ENCODE measurements at places on chromosomes 13 and 19.

DNA sequence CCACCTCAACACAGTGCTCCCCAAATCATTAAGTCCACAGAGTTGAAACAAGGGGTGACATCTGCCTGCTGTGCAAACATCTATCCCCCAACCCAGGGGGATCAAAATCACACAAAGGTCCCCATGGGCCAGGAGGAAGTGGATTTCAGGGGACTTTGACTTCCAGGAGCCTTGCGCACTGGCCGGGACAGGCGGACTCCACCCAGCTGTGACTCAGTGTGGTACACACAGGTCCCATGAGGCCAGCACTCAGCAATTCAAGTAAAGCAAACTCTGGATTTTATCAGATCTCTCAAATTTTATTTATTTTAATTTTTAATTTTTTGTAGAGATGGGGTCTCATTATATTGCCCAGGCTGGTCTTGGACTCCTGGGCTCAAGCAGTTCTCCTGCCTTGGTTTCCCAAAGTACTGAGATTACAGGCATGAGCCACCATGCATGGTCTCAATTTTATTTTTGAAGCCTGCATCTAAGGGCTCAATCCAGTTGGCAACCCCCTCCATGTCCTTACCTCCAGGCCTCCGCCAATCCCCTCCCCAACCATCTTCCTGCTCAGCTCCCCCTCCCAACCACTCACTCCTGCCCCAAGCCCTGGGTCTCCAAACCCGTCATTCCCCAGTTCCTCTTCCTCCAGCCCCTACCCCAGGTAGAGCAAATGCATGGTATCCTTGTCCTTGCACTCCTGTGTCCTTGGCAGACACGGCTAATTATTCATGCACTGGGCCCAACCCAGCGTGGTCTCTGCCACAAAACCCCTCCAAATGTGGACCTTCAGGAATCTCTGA lies 18.2 kb downstream of the ARHGAP33 start:
- DNase-seq, result no peak

GRCh38 chr19:31706131-31706530 lies 356.9 kb upstream of the TSHZ3 start:
- DNase-seq, result no peak

GRCh38 chr19:53552001-53552721 lies 14.2 kb downstream of the ZNF331 start:
- no peak for DNase-seq

DNA sequence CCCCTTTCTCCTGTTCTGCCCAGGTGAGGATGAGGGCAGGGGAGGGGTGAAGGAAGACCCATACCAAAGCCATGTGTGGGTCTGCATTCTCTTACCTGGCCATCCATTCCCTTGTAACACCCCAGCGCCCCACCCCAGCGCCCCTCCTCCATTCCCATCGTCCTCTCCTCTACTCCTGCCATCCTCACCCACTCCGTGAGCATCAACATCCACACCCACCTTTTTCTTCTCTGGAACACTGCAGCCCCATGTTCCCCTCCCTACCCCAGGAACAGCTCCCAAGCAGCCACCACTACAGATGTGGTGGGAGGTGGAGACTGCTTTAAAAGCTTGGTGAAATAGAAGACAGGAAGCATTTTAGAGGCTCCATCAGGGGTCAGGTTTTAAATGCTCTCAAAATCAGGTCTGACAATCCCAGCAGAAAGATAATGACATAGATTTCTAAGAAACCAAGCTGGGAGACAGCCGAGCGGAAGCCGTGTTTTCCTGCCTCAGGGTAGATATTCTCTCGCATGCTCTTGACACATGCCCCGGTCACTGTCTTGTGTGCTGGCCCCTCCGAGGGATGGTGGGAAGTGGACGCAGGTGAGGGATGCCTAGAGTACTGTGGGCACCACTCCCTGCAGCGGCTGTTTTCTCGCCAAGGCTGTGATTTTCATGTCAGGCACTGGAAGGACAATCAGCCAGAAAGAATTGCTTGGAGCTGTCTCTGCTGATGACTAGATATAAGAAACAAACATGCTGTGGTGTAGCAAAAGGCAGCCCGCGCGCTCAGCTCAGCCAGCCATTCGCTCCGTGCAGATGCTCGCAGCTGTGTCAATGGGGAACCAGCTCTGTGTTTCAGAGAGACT lies 9.8 kb downstream of the MEDAG start:
- DNase-seq, result no peak

DNA sequence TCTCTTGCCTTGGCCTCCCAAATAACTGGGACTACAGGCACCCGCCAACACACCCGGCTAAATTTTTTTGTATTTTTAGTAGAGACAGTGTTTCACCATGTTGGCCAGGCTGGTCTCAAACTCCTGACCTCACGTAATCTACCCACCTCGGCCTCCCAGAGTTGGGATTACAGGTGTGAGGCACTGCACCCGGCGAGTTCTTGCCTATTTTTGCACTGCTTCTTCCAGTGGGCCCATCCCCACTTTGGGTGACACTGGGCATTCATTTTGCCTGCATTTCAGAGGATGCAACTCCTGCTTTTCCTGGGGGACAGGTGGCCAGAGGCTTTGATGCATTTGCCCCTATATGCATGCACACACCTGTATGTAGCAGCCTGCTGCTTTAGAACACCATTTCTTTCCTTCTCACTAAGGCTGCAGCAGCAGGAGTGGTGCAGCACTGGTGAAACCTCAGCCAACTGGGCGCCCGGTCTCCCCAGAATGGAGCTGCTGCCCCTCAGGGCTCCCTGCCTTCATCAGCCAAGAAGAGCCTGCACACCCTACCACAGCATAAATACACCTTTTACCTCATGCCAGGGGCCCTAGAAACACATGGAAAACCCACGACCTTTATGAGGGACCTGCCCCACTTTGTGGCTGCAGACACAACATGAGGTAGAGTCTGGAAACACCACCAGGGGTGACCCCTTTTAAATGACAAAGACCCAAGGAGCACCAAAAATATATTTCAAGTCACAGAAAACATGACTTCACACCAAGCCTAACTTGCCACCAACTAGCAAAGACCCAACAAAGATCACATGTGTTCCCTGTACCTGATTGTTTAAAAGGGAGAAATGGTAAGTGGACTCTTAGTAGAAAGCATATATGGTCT lies 36.8 kb upstream of the POP4 start:
- no peak for DNase-seq

GRCh38 chr19:11025445-11025844 lies 63.8 kb upstream of the LDLR start:
- DNase-seq, result no peak

- DNase-seq, result no peak
Observed at GRCh38 chr19:9729162-9729561, 39.4 kb downstream of the ZNF846 start.

DNA sequence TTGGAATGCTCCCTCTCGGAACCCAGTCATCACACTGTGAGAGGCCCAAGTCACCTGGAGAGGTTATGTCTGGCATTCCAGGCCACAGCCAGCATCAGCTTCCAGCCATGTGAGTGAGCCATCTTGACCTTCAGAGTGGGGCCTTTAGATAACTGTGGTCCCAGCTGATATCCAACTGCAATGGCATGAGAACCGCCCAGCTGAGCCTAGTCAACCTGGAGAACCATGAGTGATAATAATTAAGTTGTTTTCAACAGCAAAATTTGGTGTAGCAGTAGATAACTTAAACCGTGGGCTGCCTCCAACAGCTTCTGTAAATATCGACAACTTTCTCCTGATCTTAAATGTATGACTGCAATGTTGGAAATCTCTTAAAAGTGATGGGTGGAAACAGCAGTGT lies 24.6 kb downstream of the DYRK1B start:
- DNase-seq, result no peak

GRCh38 chr13:77222000-77222690 lies 104.7 kb downstream of the MYCBP2 start:
- no peak for DNase-seq

- no peak for DNase-seq
Observed at GRCh38 chr13:101511766-101512165, 59.3 kb downstream of the ITGBL1 start.

DNA sequence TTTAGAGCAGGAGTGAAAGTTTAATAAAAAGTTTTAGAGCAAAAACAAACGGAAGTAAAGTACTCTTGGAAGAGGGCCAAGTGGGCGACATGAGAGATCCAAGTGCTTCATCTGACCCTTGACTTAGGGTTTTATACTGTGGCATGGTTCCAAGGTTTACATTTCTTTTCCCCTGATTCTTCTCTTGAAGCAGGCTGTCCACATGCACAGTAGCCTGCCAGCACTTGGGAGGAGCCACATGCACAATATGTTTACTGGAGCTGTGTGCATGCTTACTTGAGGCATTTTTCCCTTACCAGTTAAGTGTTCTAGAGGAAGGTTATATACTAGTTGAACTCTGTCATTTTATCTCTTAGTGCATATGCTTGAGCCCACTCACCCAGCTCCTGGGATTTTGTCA lies 295.6 kb downstream of the TBC1D4 start:
- no peak for DNase-seq

DNA sequence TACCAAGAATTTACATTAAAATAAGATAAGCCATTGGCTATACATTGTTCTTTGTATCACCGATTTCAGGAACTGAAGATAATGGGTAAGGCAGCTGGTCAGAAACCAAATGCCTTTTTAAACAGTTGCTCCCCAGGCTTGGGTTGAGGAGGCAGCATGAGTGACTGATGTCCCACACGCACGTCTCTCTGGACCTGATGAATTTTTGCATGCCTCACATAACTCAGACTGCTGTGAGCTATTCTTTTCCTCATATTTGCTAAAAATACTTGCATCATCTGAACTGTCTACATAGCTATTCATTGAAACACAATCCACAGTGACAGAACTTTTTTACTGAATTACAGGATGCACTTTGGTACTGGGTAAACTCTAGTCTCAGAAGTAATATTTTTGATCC lies 123.6 kb upstream of the MAB21L1 start:
- no peak for DNase-seq

DNA sequence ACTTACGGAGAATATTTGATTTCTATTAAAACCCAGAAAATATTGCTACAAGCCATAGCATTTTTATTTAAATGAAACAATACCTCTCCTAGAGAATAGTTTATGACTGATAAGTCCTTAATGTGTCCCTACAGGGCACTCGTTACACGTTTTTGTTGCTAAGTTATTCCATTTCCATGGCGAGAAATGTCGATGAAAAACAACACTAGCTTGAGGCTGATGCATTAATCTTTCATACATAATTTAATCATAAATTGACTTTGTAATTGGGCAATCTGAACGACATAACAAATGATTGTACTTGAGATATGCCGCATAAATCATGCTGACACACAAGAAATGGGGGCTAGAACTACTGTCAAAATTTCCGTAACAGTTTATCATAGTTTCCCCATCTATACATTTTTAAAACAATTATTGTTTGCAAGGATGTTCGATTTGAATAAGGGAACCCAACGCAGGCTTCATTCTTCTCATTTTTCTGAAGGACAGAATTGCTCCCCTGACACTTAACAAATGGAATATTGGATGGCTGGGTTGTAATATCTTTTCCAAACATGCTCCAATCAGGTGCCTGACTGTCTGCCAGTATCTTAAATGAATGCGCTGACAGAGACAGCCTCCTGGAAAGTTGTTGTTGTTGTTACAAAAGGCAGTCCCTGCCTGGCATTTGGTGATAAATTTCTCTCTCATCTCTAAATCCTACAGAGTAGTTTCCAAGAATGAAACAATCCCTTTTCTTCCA lies 61.9 kb downstream of the FLT1 start:
- DNase-seq, result no peak

- DNase-seq, result no peak
Observed at GRCh38 chr19:6059988-6060599, 50.2 kb downstream of the RFX2 start.

GRCh38 chr19:16726916-16727315 lies 7.3 kb downstream of the NWD1 start:
- DNase-seq, result no peak

GRCh38 chr19:8821748-8822241 lies 10.3 kb downstream of the ZNF558 start:
- no peak for DNase-seq

GRCh38 chr13:112999414-113000177 lies 30.6 kb downstream of the MCF2L start:
- DNase-seq, result no peak

DNA sequence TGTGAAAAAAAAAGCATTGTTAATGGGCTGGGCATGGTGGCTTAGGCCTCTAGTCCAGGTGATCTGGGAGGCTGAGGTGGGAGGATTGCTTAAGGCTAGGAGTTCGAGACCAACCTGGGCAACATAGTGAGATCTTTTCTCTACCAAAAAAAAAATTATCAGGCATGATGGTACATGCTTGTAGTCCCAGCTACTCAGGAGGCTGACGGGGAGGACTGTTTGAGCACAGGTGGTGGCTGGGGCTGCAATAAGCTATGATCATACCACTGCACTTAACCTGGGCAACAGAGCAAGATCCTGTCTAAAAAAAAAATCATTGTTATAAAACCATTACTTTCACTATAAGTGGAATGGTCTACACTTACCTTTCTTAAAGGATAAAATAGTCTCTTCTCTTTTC lies 30.4 kb downstream of the GPC6 start:
- DNase-seq, result no peak

DNA sequence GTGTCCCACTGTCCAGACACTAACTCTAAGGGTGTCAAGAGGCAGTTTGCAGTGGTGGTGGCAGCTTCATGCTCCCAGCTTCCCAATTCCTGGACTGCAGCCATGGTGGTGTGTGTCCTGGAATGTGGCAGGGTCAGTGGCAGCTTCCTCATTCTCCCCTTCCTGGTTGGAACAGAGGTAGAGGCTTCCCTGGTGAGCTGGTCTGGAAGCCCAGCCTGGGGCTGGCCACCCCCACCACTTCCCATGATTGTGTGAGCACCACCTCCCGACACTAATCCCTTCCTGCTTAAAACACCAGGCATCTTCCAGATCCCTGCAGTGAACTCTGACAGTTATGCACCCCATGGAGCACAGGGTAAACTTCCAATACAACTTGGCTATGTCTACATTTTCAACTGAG lies 134.9 kb downstream of the RAP2A start:
- no peak for DNase-seq

DNA sequence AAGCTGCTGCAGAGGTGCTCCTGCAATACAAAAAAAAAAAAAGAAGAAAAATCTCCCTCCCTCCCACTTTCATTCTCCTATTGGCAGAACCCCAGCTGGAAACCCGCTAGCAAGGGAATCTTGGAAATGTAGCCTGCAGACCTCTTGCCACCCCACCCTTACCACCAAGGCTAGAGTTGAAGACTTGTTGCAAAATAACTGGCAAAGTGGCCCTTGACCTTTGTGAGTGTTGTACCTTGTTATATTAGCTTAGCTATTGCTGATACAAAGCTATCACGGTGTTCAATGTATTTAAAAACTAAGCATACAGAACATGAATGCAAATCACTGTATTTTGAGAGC lies 57.5 kb upstream of the KCTD4 start:
- DNase-seq, result no peak

GRCh38 chr19:13995017-13995728 lies 10.9 kb downstream of the RFX1 start:
- no peak for DNase-seq
